ENCODE measurements at places on chromosomes 6 and 20.

- DNase-seq: no peak
Measured at GRCh38 chr6:127918506-127919427, 17.9 kb upstream of the THEMIS start.

- DNase-seq: no peak
Measured at GRCh38 chr6:11151488-11151887, 40.0 kb upstream of the ERVFRD-1 start.

DNA sequence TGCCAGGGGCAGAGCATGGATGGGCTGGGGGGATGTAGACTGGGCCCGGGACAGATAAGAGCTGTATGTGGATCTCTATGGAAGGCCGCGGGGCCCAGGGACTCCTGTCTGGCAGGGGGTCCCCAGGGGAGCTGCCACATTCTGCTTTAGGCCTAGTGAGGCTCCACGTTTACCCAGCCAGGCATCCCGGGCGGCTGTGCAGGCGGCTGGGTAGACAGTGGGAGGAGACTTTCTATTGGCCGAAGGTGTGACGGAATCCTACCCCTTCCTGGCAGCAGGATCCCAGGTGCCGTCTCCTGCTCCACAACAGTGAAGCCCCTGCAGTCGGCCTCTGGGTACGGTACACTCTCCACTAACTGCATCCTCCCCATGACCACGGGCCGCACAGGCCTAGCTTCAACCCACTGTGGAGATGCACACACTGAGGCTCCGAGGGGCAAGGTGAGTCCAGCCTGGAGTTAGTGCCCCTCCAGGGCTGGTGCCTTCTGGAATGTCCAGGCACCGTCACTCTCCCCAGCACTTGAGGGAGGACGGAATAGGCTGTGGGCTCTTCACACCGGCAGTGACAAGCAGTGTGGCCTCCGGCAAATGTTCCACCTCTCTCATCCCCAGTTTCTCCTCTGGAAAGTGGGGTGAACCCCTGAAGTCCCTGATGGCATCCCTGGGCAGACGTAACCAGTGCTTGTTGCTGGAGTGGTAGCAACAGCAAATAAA is 36.8 kb upstream of the ZBP1 start:
- no peak for DNase-seq

DNA sequence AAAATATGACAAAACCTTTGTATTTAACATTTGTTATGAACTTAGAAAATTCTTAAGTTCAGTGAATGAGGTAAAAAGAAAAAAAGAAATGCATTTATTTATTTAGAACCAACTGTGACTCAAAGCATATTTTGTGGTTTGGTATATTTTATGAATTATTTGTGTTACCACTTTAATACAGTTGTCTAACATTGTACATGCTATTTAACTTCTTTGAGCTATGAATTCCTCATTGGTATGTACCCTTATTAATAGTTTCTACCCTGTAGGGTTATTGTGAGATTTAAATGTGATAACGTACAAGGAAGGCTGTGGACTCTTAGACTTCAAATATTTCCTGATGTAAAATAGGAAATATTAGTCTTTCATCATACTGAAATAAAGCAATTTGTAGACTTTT is 162.6 kb downstream of the MMUT start:
- no peak for DNase-seq

Measured in stimulated activated CD4-positive, alpha-beta T cell treated with anti-CD3 and anti-CD28 coated beads, TNF-alpha, amount 100 ng/mL, for 4 hours (primary cell).